ENCODE measurements at places on chromosomes 13 and 19. TPM values are rescaled to one million over a fixed set of nuclear protein-coding genes. Genes with fewer than 3 reads are reported as not detected.

DNA sequence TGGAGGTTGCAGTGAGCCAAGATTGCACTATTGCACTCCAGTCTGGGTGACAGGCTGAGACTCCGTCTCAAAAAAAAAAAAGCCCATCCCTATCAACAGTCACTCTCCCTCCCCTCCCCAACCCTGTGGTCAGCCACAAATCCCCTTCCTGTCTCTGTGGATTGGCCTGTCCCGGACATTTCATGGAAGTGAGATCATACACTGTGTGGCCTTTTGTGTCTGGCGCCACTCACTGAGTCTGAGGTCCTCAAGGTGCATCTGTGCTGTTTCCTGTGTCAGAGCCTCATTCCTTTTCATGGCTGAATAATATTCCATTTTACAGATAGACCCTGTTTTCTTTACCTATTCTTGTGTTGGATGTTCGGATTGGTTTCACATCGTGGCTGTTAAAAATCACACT is 149.5 kb downstream of the PTPRS start:
- H3K4me1 ChIP-seq = no peaks in the 10 kb centered on the region
- H3K27me3 ChIP-seq = no peaks in the 10 kb centered on the region
- H3K36me3 ChIP-seq = no peaks in the 10 kb centered on the region
- DNase-seq = no peak

Gene LILRA2
- total RNA-seq = not detected

Gene ZNF841
- total RNA-seq = 24.5 TPM

Gene TEX26
- not detected for total RNA-seq

Gene SELENOV
- total RNA-seq = not detected

- no peaks in the 10 kb centered on the region for H3K36me3 ChIP-seq
- no peak overlapping the region for H3K4me3 ChIP-seq
- H3K27me3 ChIP-seq = peaks cover 23% of the 10 kb centered on the region
- no peak overlapping the region for H3K27ac ChIP-seq
- DNase-seq = peak; percentile 4
Measured at GRCh38 chr13:31385540-31385939, 185.8 kb downstream of the B3GLCT start.
